NCI-H226 (cell line): ENCODE measurements at places on chromosomes 4 and X.
A peak's percentile ranks its signal among the peaks of the same experiment; 100 is the strongest.

DNA sequence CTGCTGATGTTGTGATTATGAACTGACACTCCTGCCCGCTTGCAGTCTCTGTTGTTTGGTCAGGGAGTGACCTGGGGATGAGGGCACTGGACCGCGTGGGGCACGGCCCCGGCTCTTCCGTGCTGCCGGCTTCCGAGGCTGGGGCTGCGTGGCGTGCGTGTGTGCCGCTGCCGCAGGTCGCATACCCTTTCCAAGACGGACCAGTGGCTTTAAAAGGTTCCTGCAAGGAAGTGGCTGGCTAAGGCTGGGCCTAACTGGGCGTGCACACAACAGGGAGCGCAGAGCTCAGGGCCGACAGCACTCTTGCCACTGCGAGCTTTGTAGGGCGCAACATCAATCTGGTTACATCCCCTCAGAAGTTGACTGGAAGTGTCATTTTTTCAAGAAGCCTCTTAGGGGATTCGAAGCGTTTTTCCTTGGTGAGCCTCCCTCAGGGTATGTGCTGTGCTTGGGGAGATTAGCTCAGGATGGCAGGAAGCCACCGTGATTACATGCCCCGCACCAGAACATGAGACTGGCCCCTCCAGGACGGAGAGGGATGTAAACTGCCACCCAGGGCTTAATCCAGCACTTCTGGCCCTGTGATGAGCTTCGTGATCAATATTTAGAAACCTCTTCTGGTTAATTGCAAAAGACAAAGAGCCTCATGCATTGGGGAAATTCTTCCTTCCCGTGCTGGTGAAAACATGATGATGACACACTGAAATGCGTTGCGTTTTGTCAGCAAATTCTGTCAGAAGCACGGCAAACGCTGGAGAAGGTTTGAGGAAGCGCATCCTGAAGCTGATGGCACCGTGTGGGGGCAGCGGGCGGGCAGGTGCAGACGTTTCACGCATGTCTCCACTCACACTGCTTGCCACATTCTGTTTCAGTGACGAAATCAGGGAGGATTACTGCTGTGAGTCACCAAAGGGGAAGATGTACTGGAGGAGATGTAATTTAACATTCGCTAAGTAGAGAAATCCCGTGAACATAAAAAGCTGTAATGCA is 11.1 kb downstream of the MAEA start:
- peak; percentile 97 for DNase-seq

- DNase-seq, result no peak
Measured at GRCh38 chrX:131066237-131066636, 8.1 kb downstream of the ARHGAP36 start.

DNA sequence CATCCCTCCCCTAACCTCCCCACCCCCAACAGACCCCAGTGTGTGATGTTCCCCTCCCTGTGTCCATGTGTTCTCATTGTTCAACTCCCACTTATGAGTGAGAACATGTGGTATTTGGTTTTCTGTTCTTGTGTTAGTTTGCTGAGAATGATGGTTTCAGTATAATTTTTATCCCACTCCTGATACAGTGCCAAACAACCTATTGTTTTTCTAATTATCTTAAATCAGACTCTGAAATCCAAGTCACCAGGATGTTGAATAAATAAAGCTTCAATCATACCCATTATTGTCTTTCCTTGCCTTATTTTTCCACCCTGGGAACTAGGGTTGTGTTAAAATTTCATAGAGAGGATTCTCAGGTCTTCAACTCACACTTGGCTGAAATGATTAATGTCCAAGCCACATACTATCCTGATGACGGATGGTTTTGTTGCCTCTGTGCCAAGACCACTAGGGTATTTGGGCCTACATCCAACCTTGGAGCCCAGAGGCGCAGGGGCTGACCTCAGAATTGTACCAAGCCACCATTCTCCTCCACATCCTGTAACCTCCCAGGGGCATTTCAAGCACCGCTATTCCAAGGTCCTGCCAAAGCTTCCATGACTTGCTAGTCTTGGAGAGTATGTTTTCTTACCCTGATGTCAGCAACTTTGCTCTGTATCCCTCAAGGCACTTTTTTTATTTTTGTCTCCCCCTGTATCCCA is 332.4 kb downstream of the ARHGAP24 start:
- DNase-seq, result peak; percentile 93

GRCh38 chr4:85780664-85781063 is 305.7 kb downstream of the ARHGAP24 start:
- DNase-seq, result no peak

- no peak for DNase-seq
Measured at GRCh38 chr4:1164040-1164439, 8.3 kb downstream of the SPON2 start.

DNA sequence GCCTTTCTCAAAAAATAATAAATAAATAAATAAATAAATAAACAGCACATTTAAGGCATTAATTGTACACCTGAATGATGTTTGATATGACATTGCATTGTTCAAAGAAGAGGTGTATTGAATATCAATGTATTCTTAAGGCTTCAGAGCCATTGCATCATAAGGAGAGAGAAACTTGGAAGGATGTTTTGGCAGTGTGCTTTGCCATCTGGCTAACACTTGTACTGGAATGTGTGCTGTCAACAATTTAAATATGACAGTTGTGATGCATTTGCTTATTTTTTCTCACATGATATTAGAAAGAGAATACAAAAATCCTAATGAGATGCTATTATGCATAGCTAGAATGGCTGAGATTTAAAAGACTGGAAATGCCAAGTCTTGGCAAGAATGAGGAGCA is 67.8 kb downstream of the FAM133A start:
- DNase-seq, result no peak

GRCh38 chr4:15158406-15159091 is 156.3 kb downstream of the CPEB2 start:
- no peak for DNase-seq

DNA sequence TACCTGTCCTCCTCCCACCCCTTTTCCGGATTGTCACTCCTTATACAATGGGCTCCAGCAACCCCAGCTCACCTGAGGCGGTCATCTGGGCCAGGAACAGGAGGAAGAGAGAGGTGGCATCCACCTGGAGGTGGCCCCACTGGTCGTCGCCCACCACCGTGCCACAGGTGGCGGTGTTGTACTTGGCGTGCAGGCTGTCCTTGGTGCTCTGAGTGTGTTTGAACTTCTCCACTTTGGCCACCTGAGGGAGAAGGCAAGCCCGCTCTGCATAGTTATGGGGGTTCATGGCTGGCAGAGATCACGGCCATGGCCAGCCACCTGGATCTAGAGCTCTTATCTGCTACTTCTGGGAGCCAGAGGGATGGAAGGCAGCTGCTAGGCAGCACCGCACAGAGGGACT is 32.9 kb downstream of the PHKA2 start:
- DNase-seq, result no peak

GRCh38 chr4:67712000-67712625 is 11.2 kb upstream of the UBA6 start:
- DNase-seq, result no peak

GRCh38 chr4:66577922-66578321 is 907.6 kb upstream of the EPHA5 start:
- no peak for DNase-seq

DNA sequence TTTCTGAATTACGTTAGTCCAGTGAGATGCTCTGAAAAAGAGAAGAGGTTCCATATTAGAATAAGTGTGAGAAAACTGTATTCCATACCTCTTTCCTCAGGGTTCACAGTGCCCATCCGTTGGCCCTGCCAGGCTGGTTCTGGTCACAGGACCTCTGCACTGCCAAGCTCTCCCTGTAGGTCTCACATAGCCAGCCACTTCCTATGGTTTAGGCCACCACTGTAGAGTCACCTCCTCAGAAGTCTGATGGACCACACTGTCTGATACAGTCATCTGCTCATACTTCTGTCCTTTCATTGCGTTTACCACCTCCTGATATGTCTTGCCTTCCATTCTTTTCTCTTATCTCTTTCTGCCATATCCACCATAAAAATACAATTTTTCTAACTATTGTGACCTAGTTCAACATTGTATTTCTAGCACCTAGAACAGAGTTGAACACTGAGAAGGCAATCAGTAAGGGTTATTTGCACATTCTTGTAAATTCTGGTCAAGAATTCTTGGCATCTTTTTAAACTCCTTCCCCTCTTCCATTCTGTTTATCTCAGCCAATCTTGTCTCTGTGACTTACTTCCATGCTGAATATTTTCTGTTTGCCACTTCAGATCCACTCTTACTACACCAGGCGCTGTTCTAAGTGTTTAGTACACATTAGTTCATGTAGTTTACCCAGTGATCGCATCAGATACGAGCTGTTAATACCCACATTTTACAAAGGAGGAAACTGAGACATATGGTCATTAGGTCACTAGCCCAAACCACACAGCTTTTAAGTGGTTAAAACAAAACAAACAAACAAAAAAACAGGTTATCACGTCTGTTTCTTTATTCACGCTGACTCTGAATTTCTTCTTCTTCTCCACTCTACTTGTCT is 125.6 kb downstream of the CBR4 start:
- no peak for DNase-seq

GRCh38 chrX:23525531-23525930 is 141.8 kb upstream of the PRDX4 start:
- DNase-seq, result no peak

DNA sequence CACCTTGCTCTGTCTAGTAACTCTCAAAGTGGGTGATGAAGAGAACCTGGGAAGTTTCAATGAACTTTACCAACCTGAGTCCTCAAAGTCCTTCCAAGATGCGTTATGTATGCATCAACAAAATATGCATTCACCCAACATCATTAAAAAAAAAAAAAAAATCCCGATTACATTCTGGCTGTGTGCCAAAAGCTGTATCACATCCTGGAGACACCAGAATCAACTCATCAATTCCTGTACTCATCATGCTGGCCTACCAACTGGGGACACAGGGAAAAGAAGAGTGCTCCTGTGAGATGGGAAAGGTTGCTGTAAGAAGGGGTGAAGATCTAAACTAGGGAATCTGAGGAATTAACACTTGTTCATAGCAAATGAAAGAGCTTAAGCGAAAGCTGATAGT is 16.5 kb downstream of the UNC5C start:
- no peak for DNase-seq

DNA sequence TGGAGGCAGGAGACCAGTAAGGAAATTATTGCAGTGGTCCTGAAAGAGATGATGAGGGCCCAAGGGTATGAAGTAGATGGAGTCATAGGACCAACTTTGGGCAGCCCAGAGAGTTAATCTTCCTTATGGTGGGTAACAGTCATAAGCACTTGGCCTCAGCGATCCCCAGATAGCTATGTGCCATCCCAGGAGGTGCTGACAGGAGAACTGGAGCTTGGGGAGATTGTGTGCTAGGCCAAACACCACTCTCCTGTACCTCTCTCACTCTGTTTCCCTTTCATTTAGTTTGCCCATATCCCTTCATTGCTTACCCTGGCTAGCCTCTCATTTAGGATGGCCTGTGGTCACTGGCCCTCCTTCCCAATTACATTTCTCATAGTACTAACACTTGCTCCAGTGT is 60.0 kb downstream of the TMEM164 start:
- DNase-seq, result no peak

DNA sequence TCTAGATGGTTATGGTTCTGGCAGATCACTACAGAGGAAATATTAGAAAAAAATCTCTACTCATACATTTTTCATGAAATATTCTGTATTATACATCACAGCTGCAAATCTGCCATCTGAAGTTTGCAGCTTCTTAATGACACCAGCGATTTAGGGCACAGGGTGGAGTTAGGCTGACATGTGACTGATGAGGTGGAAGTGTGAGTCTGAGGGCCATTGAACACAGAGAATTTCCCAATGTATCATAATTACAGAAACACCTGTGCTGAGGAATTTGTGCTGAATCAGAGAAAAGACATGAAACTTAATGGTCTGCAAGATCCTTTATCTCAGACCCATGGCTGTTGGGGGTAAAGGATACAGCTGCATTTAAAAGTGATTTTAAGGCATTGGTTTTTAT is 2025.6 kb upstream of the AGA start:
- DNase-seq, result no peak

- no peak for DNase-seq
Measured at GRCh38 chr4:15150631-15151030, 148.3 kb downstream of the CPEB2 start.

DNA sequence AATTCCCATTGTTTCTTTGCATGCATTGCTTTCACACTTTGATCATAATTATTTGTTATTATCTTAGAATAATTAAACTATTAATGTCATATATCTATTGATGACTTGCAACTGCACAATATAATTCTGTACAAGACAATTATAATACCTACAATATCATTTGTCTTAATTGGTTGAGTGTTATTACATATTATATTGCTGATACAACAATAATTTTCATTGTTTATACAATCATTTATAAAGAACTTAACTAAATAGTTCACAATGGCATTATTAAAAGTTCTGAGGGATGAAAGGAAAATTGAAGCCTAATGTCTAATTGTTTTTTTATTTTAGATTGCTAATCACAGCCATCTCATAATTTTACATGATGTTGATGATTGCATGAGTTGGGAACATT is 227.6 kb downstream of the GALNTL6 start:
- no peak for DNase-seq

GRCh38 chrX:132743086-132743485 is 215.3 kb downstream of the HS6ST2 start:
- DNase-seq, result no peak

DNA sequence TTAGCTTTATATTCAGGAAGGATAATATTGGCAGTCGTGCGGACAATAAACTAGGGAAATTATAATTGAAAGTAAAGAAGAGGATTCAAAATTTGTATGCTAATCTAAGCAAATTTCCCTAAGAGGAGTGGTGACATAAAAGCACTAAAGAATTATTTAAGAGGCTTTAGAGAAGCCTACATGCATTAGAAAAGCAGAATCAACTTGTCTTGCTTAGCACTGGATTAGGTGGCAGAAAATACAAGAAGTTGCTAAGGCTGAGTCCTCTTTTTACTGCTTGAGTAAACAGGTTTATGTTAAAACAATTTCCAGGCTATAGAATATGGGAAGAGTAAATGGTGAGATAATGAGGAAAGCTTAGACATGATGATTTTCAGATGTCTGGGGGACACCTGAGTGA is 991.5 kb downstream of the PCDH18 start:
- DNase-seq, result no peak

GRCh38 chr4:68987007-68987406 is 35.4 kb upstream of the UGT2A3 start:
- DNase-seq, result no peak

GRCh38 chrX:9352243-9352642 is 112.6 kb upstream of the TBL1X start:
- DNase-seq, result no peak

DNA sequence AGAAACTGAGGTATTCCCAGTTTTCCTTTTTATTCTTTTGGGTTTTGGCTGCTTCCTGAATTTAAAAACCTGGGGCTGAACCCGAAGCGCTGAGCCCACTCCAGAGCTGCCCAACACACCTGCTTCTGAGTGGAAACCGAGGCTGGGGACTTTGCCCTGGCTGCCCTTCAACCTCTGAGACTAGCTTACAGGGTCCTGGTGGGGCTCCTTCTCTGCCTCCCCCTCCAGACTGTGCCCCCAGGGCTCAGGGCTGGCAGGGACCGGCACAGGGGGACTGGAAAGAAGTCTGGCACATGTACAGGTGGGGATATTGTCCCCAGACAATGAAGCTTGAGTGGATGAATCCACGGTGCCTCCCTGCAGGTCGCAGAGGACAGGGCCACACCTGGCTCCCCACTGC is 240.4 kb upstream of the PSAPL1 start:
- no peak for DNase-seq

- peak; percentile 57 for DNase-seq
Measured at GRCh38 chrX:46704767-46705386, 54.0 kb downstream of the SLC9A7 start.
